Stimulated activated CD4-positive, alpha-beta T cell treated with anti-CD3 and anti-CD28 coated beads, Interleukin-2, amount 100 ng/mL, for 48 hours (primary cell): ENCODE measurements at places on chromosomes 2 and 18.

- DNase-seq, result no peak
Measured at GRCh38 chr18:32280911-32281310, 91.1 kb downstream of the MEP1B start.

GRCh38 chr2:109144271-109144670 lies 15.3 kb downstream of the SH3RF3 start:
- no peak for DNase-seq

DNA sequence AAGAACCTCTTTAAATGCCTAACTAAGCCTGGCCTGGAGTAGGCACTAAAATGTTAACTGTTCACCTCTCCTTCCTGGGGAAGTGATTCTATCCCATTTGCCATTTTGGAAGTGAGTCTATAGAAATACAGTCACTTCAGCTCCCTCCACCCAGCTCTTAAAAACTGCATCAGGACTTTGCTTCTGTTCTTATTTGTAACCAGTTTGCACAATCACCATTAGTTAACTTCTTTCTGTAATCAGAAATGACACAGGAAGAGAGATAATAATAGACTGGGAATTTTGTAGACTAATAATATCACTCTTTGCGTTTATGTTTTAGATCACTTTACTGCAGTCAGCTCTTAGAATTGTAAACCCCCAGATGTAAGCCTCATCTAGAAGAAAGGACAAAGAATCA lies 16.0 kb upstream of the MARCO start:
- no peak for DNase-seq

DNA sequence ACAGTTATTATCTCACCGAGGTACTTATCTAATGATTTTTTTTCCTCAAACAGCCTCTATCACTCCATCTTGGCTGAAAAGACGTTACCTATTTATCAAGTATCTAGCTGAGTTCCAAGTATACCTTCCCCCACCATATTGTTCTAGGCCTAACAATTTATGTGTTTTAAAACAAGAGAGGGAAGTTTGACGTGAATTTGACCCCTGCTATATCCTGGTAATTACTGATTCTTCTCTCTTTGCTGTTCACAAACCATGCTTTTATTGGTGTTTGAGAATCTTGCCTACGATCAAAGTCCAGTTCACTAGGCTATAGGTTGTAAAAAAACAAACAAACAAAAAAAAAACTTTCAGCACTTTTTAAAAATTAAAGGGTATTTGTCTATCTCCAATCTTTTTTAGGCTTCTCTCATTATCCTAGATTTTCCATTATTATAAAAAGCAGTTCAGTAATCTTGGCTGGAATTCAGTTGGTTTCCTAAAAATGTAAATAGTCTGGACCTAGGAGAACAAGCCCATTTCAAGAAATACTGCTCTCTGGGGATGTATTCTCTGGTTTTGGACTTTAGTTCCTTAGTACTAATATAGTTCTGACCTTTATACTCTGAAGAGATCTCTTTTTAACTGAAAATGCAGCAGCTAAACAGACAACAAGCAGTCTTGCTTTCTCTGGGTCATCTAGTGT lies 505.4 kb downstream of the CPS1 start:
- no peak for DNase-seq

- DNase-seq, result no peak
Measured at GRCh38 chr2:239323447-239323846, 77.4 kb downstream of the HDAC4 start.

- DNase-seq, result no peak
Measured at GRCh38 chr2:86219896-86220295, 20.6 kb downstream of the MRPL35 start.
